ENCODE measurements at places on chromosomes 5 and 9. TPM values are rescaled to one million over a fixed set of nuclear protein-coding genes. Genes with fewer than 3 reads are reported as not detected.

- no peak for DNase-seq
These were observed 70.2 kb downstream of the FBXL17 start for GRCh38 chr5:108311682-108312081.

DNA sequence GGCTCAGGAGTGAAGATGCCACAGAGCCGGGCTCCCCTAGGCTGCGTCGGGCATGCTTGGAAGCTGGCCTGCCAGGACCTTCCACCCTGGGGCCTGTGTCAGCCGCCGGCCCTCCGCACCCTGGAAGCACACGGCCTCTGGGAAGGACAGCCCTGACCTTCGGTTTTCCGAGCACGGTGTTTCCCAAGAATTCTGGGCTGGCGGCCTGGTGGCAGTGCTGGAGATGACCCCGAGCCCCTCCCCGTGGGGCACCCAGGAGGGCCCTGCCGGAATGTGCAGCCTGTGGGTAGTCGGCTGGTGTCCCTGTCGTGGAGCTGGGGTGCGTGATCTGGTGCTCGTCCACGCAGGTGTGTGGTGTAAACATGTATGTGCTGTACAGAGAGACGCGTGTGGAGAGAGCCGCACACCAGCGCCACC is 113.1 kb downstream of the RXRA start:
- DNase-seq, result no peak

- peak; percentile 32 for DNase-seq
These were observed 17.7 kb downstream of the ROPN1L start for GRCh38 chr5:10459080-10460055.

SCGB3A2 gene
- 1.0 TPM for total RNA-seq

- DNase-seq, result no peak
These were observed 34.6 kb downstream of the ANGPTL2 start for GRCh38 chr9:127087836-127088235.

- peak; percentile 39 for DNase-seq
These were observed 20.7 kb upstream of the LPCAT1 start for GRCh38 chr5:1544294-1544961.
